ENCODE measurements at places on chromosomes 2 and 18. TPM values are rescaled to one million over a fixed set of nuclear protein-coding genes. Genes with fewer than 3 reads are reported as not detected.

The ALLC gene
- total RNA-seq: not detected

The ABCG5 gene
- not detected for total RNA-seq

The DLX2 gene
- 0.41 TPM for total RNA-seq

The GRP gene
- total RNA-seq: not detected

The TMEM200C gene
- 0.29 TPM for total RNA-seq

The TSN gene
- 53.3 TPM for total RNA-seq

The TDRD15 gene
- not detected for total RNA-seq

The RAX gene
- total RNA-seq: not detected

The NYAP2 gene
- not detected for total RNA-seq

The ANTXR1 gene
- total RNA-seq: 46.6 TPM

The RAPGEF4 gene
- total RNA-seq: 5.1 TPM

Data from glomerular endothelial cell (primary cell).